ENCODE measurements at places on chromosomes 7 and 10.

DNA sequence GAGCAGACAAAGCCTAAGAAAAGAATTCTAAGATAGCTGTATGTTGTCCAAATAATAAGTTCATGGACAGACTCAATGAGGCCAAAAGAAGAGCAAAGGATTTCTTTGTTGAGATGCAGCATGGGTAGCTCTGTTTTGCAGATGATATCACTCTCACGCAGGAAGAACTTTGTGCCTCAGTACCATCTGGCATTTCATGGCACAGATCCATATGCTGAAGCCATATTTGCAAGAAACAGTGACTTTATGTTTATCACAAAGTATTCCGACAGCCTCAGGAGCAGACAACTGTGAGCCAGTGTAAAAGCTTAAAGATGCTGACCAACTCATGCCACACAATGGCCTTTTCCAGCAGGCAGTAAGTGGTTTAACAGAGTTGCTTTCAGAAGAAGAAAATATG lies 45.5 kb upstream of the RNF148 start:
- no peak for DNase-seq

GRCh38 chr7:66296001-66296521 lies 90.9 kb downstream of the TPST1 start:
- no peak for DNase-seq

- no peak for DNase-seq
These were observed 60.9 kb downstream of the SEM1 start for GRCh38 chr7:96648784-96649183.

- no peak for DNase-seq
These were observed 269.4 kb downstream of the CXCL12 start for GRCh38 chr10:44115516-44115915.

DNA sequence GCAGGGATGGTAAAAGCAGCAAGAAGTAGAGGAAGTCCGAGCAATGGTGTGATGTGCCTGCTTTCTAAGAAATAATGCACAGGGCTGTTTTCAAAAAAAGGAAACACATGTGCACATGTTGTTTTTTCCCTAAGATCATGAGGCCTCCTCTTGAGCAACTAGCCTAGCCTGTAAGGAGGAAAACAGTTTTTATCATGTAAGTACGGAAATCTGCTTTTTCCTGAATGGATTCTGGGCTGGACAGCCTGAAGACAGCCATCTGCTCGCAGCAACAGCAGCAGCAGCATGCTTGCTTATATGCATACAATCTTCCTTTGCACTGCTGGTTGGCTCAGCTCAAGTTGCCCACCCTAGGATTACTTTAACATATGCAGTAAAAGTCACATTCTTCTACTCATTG lies 87.1 kb downstream of the HIBADH start:
- no peak for DNase-seq

All from Panc1 (cell line).